ENCODE measurements at places on chromosomes 6 and 20.

DNA sequence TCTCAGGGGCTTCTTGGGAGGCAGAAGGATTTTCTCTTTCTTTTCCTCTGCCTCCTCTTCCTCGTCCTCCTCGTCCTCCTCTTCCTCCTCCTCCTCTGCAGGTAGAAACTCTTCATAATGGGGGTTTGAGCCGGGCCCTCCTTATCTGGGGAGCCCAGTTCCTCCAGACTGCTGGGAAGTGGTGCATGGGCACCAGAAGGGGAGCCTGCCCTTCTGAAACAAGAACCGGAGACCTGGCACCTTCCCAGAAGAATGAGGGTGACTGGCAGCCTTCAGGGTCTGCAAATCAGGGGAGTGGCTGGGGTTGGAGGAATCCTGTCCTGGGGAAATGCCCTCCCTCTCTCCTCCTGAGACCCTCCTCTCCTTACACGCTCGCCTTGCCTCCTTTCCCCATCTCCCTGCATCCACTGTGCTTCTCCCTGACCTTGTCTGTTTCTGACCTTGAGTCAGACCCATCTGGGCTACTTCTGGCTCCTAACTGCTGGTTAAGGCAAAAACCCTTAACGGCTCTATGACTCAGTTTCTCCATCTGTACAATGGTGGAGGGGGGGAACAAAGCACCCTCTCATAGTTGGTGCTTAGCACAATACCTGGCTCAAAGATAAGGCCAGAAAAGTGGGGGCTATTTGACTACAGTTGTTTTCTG, 1.7 kb downstream of the TULP1 start:
- no peak for DNase-seq

DNA sequence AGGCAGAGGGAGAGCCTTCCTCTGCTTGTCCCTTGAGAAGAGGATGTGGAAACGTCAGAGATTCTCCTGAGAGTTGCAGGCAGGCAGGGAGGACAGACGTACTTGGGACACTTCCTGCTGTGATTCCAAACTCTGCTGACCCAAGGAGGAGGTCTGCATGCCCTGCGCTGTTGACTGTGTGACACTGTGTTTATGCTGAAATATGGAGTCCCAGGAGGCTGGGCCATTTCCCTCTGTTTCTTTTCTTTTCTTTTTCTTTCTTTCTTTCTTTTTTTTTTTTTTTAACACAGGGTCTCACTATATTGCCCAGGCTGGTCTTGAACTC, 63.5 kb upstream of the BHLHE23 start:
- no peak for DNase-seq

- no peak for DNase-seq
Measured at GRCh38 chr6:38305995-38306681, 333.6 kb downstream of the BTBD9 start.

- peak; percentile 71 for DNase-seq
Measured at GRCh38 chr6:3157131-3157933, at the start of gene TUBB2A. Gene TUBB2A, minus strand, starts transcription at chr6:3157544. Its CDS starts 81 bp downstream, at chr6:3157463.

GRCh38 chr6:166052837-166053236, 114.8 kb downstream of the TBXT start:
- DNase-seq = no peak

DNA sequence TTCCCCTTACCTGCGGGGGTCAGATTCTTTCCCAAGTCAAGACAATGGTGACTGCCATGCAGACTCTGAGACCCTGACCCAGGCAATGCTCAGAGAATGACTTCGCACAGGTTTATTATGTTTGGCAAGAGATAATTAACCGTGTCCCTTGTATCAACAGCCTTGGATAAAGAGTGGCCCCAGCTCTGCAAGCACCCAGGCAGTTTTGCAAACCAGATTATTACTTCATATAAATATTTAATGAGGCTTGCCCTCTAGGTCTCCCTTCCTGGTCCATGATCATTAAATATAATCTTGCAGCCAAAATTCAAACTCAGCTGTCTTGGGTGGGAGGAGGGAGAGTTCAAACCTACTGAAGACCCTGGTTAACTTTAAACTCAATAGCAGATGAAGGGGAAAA, 156.5 kb downstream of the ANKRD60 start:
- no peak for DNase-seq

DNA sequence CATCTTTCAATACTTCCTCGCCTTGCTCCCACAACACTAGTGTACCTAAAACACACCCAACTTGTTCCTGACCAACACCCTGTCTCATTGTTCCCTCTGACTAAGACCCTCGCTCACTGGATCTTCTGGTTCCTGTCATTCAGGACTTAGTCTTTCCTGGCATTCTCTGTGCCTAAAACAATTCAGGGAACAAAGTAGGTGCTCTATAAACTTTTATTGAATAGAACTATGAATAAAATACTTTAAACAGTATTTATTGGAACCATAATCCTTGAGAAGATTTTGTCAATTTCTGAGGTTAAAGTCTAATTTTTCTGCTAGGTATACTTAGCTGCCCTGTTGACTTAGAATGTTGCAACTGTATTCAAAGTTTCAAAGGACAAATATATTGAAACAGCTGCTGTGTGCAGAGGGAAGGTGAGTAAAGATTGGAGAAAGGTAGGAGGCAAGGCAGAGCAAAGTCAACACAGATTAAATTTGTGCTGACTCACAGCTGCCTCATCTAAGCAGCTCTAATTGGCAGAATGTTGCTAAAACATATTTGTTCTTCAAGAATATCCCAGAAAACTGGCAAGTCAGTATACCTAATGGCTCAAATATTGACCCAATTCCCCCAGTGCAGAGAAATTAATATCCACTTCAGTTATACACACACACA, 37.6 kb downstream of the GSTA2 start:
- DNase-seq = no peak

DNA sequence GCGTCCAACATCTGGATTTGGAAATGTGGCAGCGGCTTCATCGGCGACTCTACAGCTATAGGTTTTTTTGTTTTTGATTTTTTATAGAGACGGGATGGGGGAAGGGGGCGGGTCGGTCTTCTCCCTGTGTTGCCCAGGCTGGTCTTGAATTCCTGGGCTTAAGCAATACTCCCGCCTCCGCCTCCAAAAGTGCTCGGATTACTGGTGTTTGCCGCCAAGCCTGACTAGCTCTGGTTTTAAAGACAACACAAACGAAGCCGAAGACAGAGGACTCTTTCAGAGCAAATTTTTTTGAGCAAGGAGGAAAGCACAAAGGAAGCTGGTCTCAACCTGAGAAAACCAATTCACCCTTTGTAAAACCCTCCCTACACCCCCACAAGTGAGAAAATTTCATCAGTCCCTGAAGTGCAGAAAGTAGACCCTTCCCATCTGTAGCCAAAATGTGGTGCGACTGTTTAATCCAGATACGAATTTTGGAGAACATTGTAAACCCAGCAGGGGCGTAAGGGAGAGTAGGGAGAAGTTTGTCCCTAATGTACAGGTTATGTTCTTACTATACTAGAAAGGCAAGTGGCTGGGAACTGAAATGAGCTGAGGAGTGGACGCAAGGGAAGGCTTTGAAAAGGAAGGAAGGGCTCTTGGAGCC, 185.9 kb downstream of the TRIM27 start:
- DNase-seq = no peak

DNA sequence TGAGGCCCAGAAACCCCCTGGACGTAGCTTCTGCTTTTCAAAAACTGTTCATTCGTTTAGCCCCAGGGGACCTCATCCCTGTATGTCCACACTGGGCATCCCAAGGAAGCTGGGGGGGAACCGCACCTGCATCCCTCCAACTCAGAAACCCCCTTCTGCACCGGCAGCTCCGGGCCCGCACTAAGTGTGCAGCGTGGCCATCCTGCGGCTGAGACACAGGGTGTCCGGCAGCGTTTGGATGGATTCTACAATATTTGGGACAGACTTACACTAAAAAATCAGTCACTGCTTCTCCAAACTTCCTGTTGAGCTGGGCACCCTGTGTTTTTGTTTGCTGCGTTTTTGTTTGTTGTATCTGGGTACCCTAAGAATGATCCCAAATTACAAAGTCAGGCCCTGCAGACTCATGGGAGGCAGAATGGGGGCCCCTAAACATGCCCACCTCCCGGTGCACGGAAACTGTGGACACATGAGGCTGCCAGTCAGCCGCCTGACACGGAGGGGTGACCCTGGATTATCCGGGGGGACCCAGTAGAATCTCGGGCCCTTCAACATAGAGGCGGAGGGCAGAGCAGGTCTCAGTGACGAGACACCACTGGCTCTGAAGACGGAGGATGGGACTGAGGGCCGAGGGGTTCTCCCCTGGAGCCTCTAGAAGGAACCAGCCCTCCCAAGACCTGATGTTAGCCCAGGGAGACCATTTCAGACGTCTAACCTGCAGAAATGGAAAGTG, 88.2 kb upstream of the BHLHE23 start:
- no peak for DNase-seq

GRCh38 chr6:2222275-2222842, 23.0 kb downstream of the GMDS start:
- DNase-seq = no peak

- DNase-seq = no peak
Measured at GRCh38 chr6:151263967-151264366, 24.2 kb downstream of the AKAP12 start.

DNA sequence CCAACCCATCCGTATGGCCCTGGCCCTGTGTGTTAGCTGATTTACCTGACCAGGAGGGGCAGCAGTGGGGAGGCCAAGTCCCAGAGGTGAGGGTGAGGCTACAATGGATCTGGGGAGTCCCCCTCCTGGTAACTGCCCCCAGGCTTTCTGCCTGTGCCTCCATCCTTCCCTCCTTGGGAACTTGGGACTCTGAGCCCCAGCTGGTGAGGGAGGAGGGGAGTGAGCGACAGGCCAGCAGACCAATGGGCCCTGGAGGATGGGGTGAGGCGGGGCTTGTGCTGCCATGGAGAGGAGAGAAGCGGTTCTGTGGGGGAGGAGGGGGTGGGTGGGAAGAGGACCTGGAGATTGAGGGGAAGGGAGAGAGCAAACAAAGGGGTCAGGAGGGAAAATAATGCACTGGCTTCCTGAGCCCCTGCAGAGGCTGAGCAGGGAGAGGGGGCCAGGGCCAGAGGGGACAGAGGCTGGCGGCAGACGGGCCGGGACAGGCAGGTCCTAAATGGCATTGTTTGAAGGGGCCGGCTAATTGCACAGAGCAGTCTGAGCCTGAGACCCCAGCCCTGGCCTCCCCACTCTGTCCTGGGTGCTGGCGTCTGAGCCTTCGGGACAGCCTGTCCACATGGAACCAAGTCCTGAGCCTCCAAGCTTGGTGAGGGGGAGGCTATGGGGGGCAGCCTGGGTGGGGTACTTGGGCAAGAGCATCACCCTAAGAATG, 17.5 kb downstream of the DNMT3B start:
- DNase-seq = no peak

DNA sequence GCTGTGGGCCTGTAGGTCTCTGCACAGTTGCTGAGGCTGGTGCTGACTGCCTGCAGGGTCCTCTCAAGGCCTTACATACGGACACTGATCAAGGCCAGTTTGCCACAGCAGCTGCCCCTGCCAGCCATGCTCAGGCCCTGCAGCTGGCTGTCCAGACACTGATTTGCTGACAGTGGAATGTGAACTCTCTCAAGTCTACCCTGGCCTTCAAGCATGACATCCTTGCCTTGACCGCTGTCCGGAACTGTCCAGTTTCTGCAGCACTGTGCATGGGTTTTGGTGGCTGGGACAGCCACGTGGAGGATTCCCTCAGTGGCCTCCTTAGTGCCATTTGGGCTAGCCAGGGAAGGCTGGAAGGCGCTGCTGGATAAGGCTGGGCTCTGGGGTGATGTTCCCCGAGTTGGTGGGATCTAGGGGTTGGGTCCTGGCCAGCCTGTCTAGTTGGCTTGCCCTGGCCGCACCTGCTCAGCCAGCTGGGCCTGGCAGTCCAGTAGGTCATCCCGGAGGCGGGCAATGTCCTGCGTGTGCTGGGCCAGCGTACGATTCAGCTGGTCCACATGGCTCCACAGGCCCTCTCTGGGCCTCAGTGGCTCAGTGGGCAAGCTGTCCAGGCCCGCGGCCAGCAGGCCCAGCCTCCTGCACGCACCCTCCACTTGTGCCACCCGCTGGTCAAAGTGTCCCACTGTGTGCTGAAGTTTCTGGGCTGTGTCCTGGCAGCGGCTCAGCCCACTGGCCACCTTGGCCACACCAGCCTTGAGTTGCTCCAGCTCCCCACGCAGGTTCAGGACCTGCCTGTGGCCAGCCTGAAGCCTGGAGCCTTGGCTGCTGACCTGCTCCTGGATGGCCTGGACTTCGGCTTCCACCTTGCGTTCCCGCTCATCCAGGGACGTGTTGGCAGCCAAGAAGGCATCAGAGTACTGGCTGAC, 5.5 kb downstream of the EMILIN3 start:
- no peak for DNase-seq

GRCh38 chr6:25788305-25788922, 33.9 kb downstream of the SLC17A4 start:
- peak; percentile 61 for DNase-seq

DNA sequence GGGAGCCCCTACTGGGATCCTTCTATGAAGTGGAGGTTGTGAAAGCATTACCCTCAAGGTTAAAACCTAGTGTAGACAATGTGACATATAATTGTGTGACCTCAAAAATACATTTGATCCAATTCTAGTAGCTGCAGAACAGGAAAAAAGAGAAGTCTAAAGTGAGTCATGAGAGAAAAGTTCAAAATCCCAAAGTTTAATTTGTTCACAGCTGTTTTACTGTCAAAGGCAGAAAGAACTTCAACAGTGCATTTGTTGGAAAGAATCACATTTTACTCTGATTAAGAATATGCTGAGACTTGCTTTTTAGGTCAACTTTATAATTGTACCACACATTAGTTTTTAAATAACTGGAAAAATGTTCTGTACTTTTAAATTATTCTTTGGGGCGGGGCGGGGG, 1027.4 kb upstream of the FLRT3 start:
- DNase-seq = no peak

DNA sequence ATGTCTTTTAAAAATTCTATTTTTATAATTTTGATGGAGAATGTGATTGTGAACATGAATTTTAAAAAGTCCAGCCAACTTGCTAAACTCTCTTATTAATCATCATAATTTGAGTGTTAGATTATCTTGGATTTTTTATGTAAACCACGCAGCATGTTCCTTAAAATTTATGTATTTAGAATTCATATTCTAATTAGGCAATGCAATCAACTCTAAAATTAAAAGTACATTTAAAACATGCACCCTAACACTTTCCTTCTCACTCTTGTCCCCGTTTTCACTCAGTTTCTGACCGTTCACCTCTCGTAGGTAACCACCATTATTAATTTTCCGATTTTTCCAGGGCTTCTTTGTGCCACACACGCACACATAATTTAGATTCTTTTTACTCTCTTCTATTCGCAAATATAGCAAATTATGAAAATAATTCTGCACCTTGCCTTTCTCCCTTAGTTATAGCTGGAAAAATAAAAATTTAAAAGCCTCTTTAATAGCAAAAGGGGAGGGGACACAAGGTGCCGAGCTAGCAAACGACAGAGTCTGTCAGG, 329 bp upstream of the ZKSCAN3 start:
- no peak for DNase-seq

GRCh38 chr6:118500130-118501015, 47.7 kb upstream of the PLN start:
- DNase-seq = no peak

DNA sequence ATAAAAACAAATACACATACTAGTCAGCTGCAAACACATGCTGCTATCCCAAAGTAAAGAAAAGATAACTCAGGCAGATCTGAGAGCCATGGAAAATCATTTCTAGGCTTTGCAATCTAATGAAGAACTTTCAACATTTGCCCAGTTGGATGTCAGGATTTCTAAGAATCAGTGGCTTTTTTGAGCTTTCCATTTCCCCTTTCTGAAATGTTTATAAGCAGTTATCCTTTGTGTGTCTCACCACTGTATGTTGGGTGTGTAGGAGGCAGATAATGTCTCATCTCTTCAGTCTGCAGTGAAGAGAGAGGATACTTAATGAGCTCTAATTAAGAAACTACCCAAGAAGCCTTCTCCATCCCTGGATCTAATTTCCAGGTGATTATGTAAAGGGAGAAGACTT, 43.6 kb downstream of the RGS17 start:
- no peak for DNase-seq

- DNase-seq = no peak
Measured at GRCh38 chr6:15352845-15353244, 107.0 kb downstream of the JARID2 start.

All from NB4 (cell line).